Tracheal epithelial cell (primary cell): ENCODE measurements at places on chromosomes 12 and 14. TPM values are rescaled to one million over a fixed set of nuclear protein-coding genes. Genes with fewer than 3 reads are reported as not detected.

Gene MYF5
- total RNA-seq = not detected in 2 replicates

Gene SYNDIG1L
- total RNA-seq = under 0.01 TPM in 1 of 2 replicates, not detected in the other

Gene PRKD1
- 1.2 and 1.9 TPM in 2 replicates for total RNA-seq

Gene CDH24
- total RNA-seq = 3.4 and 4.3 TPM in 2 replicates

Gene KRT83
- total RNA-seq = under 0.01 and 0.21 TPM in 2 replicates

Gene SLCO1C1
- not detected in 2 replicates for total RNA-seq

Gene SBNO1
- 23.9 and 26.9 TPM in 2 replicates for total RNA-seq

Gene SMIM41
- total RNA-seq = not detected in 2 replicates

Gene AKAP6
- 2.7 and 2.8 TPM in 2 replicates for total RNA-seq

Gene PTCSC3
- not detected in 2 replicates for total RNA-seq

Gene RBP5
- not detected in 2 replicates for total RNA-seq

Gene MTA1
- total RNA-seq = 32.5 and 33.2 TPM in 2 replicates

Gene B3GNT4
- 5.3 and 9.4 TPM in 2 replicates for total RNA-seq

Gene FAM186B
- total RNA-seq = under 0.01 and 0.48 TPM in 2 replicates

Gene ARG2
- total RNA-seq = 52.0 and 53.7 TPM in 2 replicates

Gene SMCO2
- total RNA-seq = 0.43 and 0.48 TPM in 2 replicates

Gene MMP19
- total RNA-seq = 0.24 TPM in 1 of 2 replicates, not detected in the other

Gene SRRM4
- total RNA-seq = not detected in 2 replicates

Gene FBXO34
- 19.8 and 27.0 TPM in 2 replicates for total RNA-seq

Gene RILPL2
- total RNA-seq = 3.0 and 3.9 TPM in 2 replicates

Gene LARP4
- 31.3 and 40.5 TPM in 2 replicates for total RNA-seq

Gene TSHR
- total RNA-seq = not detected in 2 replicates

Gene BCL2L14
- 0.21 TPM in 1 of 2 replicates, not detected in the other for total RNA-seq

Gene RAD9B
- 0.21 and 0.24 TPM in 2 replicates for total RNA-seq

Gene OTX2
- total RNA-seq = not detected in 2 replicates

Gene BIN2
- not detected in 2 replicates for total RNA-seq

Gene PIWIL1
- total RNA-seq = not detected in 2 replicates

Gene DCN
- 1.1 and 50.1 TPM in 2 replicates for total RNA-seq

Gene SYT1
- total RNA-seq = 0.43 and 0.96 TPM in 2 replicates

Gene TMTC1
- total RNA-seq = 8.3 and 16.6 TPM in 2 replicates

Gene ACOT6
- total RNA-seq = 0.24 and 0.43 TPM in 2 replicates

Gene NANOG
- not detected in 2 replicates for total RNA-seq
